ENCODE measurements at places on chromosomes 16 and 17. TPM values are rescaled to one million over a fixed set of nuclear protein-coding genes. Genes with fewer than 3 reads are reported as not detected.
A peak's percentile ranks its signal among the peaks of the same experiment; 100 is the strongest.

- DNase-seq: no peak
Observed at GRCh38 chr17:71985111-71986039, 135.4 kb upstream of the SOX9 start.

DNA sequence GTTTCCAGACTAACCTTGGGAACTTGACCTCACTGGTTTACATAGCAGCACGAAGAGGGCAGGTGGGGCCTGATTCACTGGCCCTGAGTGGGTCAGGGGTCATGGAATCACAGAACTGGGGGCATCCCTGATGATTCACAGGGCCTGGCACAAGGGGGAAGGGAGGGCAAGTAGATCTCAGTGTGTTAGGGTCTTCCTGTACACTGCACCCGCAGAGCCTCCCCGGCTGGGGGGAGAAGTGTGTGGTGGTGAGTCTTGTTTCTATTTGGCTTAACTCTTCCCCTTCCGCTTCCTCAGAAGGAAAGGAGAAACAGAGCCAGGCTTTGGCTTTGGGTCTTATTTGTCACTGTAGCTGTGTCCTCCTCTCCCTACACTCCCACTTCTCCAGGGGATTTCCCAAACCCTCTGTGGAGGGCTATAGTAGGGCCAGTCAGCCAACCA, 3.7 kb downstream of the STARD3 start:
- DNase-seq: no peak

DNA sequence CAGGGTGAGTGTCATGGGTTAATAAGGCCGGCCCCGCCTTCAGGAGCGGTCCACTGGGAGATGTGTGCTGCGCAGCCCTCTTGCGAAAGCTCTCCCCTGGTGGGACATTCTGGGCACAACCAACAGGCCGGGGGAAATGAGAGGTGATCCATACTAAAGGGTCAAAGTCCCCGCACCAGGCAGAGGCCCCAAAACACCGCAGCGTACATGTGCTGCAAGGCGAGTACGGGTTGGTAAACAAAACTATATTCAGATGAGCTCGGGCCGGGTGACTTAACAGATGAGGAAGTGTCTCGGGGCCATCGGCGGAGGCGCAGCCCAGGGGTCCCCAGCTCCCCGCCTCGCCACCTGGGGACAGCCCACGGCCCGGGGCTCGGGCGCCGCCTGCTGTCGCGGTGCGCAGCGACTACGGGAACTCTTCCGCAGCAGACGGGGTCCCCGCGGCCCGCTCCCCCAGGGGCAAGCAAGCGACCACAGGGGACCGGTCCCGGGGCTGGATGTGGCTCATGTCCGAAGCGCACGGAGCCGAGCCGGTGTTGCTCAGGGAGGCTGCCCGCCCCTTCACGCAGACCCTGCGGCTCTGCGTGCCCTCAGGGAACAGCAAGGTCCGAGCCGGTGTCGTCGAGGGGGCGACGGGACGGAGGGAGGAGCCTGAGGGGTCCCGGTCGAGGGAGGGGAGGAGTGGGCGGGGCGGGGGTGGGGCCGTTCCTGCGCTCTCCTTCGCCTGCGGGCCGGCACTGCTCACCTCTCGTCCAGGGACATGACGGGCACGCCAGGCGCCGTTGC, at the start of gene RAB37:
Gene RAB37 (plus strand): TSS at position 744 of the 786 bp plus-strand sequence. CDS start 17 bp downstream, at position 761.
- DNase-seq: no peak

DNA sequence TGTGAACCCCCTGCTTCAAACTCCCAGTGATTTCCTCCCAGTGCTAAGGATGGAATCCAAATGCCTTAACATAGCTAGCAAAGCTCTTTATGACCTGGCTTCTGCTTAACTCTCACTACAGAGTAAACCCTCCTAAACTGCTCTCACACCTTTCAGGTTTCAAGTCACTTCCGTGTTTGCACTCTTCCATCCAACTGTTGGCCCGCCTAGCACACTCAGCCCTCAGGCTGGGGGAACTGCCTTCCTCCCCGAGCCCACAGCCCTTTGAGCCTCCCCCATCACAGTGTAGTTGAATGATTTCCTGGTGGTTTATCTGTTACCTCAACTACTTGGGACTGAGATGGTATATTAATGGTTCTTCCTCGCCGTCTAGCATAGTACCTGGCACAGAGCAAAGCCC, 342.5 kb downstream of the NPIPA8 start:
- DNase-seq: no peak

GRCh38 chr17:42629411-42630009, 20.0 kb downstream of the TUBG1 start:
- no peak for DNase-seq

GRCh38 chr16:55331648-55332185, 7.7 kb downstream of the IRX6 start:
- DNase-seq: no peak

GRCh38 chr16:1443403-1443973, 868 bp downstream of the CCDC154 start:
- no peak for DNase-seq

GRCh38 chr17:31699886-31700285, 159.2 kb downstream of the COPRS start:
- no peak for DNase-seq

DNA sequence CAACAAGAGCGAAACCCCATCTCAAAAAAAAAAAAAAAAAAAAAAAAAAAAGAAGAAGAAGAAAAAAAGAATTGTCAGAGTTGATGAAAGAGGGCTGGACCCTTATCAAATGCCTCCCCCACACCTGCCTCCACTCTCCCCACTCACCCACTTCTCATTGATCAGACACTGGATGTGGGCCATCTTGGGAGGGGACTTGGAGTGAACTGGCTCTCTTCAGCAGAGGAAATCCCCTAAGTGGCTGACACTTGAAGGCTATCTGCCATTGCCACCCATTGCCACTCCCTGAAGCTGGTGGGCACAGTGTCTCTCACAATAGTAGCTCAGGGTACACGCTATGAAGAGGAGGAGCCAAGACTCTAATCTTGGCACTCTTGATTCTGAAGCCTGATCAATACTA, 1.6 kb downstream of the ITGA2B start:
- DNase-seq: no peak

GRCh38 chr16:15855704-15856003, 1.2 kb downstream of the MYH11 start:
- DNase-seq: no peak

GRCh38 chr16:11824362-11824761, 27.0 kb downstream of the RSL1D1 start:
- no peak for DNase-seq

DNA sequence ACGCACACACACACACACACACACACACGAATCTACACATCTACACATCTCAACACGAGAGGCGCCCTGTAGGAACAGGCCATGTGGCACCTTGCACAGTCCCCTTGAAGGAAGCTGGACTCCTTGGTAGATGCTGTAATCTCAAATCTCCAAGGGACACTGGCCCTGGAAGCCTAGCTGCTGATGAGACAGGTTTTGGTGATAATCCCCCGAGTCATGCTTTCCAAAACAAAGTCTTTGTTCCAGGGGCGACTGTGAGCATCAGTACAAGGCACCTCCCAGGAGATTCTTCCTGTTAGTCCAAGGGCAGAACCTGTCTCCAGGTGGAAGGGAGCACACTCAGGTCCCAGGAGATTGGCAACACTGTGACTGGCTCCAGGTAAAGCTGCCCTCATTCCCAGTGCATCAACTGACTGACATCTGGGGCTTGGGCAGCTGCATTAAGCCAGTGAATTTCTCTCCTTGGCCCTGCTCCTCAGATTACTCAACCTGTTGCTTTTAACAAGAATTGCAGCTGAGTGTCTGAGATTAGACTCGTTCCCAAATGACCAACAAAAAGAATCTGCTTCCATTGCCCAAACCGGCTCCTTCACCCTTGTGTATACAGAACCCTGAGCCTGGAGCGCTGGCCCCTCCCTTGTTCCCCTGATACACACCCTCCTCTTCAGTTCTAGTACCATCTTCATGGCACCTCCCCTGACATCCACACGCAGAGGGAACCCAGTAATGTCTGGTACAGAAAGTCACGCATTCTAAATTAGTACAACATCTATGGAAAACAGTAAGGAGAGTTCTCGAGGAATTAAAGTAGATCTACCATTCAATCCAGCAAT, 13.9 kb upstream of the TNRC6C start:
- DNase-seq: no peak

- no peak for DNase-seq
Observed at GRCh38 chr17:19939993-19940721, 37.5 kb downstream of the AKAP10 start.

- DNase-seq: peak; percentile 62
Observed at GRCh38 chr17:74427048-74427762, 4.7 kb upstream of the GPRC5C start.

- no peak for DNase-seq
Observed at GRCh38 chr17:8225813-8226535, 15.6 kb upstream of the AURKB start.

DNA sequence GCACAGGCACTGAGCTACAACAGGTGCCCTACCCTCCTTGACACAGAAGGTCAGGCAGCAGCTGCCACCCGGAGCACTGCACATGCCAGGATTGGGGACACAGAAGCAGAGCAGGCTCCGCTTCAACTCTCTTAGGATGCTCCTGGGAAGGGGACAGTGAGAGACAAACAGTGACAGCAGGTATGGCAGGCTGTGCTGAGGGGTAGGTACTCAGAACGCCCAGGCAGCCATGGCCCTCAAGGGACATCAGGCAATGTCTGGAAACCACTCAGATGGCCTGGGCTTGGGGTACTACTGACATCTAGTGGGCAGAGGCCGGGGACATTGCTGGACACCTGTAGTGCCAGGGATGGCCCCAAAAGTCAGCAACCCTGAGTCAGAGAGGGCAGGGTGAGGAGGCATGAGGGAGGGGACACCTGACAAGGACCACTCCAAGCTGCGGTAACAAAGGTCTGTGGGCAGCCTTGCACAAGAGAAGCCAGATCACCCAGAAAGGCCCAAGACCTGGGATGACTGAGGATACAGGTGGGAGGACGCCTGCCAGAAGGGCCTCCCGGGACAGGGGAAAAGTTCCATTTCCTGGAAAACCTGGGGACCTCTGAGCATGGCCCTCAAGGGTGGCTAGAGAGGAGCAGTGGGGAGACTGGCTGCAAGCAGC, 21.2 kb downstream of the PEMT start:
- no peak for DNase-seq

DNA sequence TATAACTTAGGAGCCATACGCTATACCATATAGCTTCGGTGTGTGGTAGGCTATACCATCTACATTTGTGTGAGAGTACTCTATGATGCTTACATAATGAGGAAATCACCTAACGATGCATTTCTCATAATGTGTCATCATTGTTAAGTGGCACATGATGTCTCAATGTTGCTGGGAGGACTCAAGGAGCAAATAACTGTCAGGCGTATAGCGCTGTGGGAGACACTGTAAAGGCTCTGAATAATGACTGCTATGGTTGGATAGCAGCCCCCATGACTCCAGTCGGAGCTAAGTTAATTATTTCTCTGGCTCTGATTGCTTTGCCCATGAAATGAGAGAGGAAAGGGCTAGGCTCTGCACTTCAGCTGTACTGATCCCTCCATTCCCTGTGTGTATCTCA, 197.2 kb downstream of the RGS9 start:
- no peak for DNase-seq

DNA sequence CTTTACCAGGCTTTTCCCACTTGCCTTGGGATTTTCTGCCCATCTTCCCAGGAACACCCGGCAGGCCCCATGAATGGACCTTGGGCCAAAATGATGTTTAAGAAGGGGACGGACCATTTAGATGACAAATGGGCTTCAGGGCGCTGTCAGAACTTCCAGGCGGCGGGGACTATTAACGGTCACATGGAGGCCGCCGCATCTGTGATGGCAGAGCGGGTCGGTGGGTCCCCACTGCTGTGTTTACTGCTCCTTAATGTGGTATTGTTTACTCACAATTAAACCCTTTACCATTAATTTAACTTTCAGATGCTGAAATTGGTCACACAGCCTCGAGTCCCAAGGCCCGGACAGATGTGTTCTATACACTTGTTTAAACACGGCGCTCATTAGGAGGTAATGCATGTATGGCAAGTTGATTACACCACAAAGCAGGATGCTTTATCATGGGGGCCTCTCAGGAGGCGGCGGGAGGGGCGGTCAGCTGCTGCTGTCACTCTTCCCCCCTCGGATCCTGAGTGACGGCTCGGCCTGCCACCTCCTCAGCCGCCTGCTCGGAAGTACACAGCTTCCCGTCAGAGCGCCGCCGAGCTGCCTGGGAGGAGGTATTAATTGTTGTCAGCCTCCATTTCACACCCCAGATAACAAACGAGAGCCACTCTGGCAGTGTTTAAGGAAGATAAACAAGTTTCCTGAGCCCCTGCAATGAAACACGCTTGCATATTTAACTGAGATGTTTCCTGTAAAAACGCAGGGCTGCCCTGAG, 83.9 kb upstream of the IRX3 start:
- DNase-seq: no peak

- no peak for DNase-seq
Observed at GRCh38 chr16:80659865-80660264, 119.1 kb downstream of the DYNLRB2 start.

GRCh38 chr17:48610282-48611211, at the start of gene HOXB7:
Gene HOXB7, minus strand, starts transcription at chr17:48611017. Its CDS starts 99 bp downstream, at chr17:48610918.
- no peak for DNase-seq

DNA sequence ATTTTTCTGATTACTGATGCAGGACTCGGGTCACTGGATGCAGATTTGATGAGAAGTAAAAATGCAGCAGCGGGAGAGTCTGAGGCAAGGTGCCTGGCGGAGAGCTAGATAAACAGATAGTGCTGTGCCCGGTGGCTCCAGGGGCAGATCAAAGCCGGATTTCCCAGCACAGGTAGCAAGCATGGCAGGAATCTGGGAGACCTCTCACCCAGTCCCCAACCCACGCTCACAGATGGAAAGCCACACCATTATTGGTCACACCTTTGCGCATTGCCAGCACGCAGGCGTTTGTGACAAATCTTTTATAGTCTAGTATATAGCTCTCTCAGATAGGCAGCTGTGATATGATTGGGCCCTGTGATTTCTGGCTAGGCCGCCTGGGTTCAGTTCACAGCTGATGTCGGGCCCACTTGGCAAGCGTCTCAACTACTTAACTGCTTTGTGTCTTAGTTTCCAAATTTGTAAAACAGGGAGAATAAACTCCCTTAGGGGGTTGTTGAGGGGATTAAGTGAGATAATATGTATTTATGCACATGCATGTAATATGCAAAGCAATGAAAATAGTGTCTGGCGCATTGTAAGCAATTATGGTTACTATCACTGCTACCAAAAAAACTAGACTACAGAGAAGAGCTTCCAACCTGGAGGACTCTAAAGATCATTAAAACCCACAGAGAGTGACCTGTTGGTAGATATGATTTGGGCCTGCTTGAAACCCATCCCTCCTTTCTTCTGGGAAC, 42.0 kb upstream of the NFAT5 start:
- no peak for DNase-seq

The WFIKKN2 gene
- not detected for total RNA-seq

The AOC2 gene
- total RNA-seq: 1.8 TPM

The MRPL28 gene
- 69.0 TPM for total RNA-seq

The PRAC2 gene
- not detected for total RNA-seq

The HS3ST6 gene
- total RNA-seq: not detected

The CD300E gene
- 0.32 TPM for total RNA-seq

The P2RX5 gene
- 0.29 TPM for total RNA-seq

The ST6GALNAC2 gene
- 12.0 TPM for total RNA-seq

The WNT9B gene
- total RNA-seq: not detected

The HES7 gene
- not detected for total RNA-seq

The ITGAD gene
- total RNA-seq: 0.16 TPM

The CLEC18A gene
- 1.0 TPM for total RNA-seq

The CUEDC1 gene
- total RNA-seq: 13.0 TPM

The BAIAP3 gene
- total RNA-seq: 7.3 TPM

Data from breast epithelium (tissue), 4 donors.